ENCODE measurements at places on chromosomes 1 and 21. TPM values are rescaled to one million over a fixed set of nuclear protein-coding genes. Genes with fewer than 3 reads are reported as not detected.

DNA sequence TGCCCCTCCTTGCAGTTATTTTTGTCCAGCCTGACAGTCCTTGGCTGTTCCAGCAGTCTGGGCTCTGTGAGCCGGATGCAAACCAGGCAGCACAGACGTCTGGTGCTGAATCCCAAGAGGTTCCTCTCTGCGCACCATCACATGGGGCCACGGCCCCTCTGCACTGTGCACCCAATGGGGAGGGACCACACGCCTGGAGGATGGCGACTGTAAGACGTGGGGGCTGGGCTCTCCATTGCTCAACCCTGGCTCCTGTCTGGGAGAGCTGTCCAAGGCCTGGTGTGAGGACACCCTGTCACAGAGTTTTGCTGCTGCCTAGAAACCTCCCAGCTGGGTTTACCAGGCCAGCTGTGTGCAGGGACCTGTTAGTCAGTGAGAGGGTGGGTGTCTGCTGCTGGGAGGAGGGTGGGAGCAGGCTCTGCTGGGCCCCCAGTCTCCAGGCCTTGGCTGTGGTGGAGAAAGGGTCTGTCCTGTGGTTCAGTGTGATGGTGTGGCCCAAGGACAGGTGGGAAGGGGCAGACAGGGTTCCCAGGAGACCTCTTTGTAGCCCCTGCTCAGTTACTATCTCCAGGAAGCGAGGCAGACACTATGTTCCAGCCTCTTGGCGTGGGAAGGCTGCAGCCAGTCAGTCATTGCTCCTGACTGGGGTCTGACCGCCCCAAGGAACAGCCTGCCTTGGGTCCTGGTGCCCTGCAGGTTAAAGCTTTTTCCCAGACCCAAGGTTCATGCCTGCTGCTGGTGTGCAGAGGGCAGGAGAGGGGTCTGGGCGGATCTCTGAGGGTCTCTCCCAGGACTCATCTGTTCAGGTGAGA, 13.8 kb downstream of the HEYL start:
- DNase-seq, result no peak

DNA sequence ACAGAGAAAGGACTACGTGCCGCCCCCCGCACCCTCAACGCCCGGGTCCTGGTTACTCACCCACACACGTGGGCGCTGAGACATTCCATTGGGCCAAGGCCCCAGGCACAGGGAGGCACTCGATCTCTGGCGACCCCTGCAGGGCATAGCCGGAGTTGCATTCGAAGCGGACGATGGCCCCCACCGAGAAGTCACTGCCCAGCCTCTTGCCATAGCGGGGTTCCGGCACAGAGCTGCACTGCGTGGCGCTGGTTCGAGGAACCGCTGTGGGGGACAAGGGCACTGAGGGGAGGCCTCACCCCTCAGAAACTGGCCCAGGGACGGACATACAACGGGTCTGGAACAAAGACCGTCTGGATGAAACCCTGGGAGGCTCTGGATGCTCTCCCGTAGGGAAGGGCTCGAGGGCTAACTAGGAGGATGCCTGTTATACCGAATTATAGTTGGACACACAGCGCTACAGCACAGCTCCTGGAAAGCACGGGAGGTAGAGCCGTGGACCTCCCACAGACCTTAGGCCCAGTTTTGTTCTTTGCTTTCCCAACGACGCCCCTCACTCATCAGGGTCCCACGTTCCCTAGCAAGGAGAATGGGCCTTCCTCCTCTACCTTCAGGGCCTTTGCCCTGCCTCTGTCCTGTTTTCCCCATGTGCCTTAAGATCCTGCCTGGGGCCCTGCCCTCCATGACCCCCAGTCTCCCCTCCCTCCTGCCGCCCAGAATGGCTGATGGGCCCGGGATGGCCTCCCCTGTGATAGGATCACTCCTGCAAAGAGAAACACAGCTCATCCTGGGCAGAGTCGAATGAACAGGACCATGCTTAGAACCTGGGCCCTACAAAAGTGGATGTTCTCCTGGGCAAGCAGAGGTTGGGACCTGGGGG, 152.8 kb downstream of the ZSCAN20 start:
- no peak for DNase-seq

The GFI1 gene
- total RNA-seq, result 1.5 TPM

The CELA3B gene
- total RNA-seq, result not detected

- no peak for DNase-seq
Measured at GRCh38 chr1:247833601-247834000, 8.1 kb downstream of the OR11L1 start.

DNA sequence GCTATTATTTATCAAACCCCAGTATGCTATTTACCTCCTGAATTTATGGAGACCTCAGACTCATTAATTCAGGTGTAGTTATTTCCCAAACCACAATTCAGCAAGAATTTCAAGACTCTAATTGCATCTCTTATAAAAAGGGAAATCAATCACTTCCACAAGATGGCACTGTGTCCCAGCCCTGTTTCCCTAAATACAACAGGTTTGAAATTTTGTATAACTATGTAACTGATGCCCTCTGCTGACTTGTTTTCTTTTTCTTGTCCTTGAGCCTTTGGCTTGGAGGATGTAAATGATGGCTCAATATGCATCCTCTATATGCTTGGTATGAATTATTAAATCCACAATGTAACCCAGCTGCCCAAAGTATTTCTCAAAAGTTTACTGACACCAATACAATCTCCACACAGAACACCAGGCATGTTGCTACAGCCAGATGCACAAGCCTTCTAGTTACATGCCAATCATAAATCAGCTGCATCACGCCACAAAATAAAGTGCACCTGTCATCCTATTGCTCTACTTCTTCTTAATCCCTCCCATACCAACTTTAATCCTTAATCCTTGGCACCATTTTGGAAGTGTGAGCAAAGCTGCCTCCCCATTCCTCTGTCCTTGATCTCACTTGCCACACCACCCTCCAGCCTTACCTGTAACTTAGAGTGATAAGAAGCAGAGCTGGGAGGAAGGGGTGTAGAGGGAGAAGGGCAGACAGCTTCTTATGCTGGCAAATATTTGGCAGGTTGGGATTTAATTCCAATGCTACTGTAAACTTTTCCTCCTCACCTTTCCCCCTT, 9.0 kb downstream of the C1orf105 start:
- DNase-seq, result no peak

DNA sequence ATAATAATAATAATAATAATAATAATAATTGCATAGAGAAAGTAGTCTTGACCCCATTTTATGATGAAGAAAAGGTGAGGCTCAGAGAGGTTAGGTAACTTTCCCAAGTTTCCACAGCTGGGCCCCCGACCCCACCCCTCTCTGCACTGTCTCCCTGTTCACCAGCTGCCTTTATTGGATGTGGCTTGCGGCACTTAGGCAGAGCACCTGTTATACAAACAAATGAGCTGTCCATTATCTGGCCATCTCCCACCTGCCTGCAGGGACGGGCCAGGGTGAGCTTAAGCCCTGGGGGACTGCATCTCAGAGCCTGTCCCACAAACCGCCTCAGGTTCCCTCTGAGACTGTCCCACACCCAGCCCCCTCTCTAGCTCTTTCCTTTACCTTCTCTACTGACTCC, 10.1 kb upstream of the EFNA1 start:
- no peak for DNase-seq

DNA sequence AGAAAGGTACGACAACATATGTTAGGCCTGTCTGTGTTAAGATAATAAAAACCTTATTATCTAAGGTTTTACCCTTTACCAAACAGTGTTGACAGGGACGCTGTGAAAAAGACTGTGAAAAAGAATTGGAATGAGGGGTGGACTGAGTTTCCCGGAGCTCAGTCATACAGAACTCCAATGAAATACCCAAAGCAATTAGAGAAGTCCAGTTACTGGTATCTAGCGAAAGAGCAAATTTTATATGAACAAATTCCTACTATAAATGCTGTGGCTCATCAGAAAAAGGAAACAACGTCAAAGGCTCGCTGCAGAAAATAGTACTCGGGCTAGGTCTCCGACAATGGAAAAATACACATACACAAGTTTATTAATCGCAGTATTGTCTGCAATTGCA, 708 bp upstream of the RBBP5 start:
- DNase-seq, result no peak

- DNase-seq, result no peak
Measured at GRCh38 chr1:165116171-165116570, 240.3 kb downstream of the LMX1A start.

DNA sequence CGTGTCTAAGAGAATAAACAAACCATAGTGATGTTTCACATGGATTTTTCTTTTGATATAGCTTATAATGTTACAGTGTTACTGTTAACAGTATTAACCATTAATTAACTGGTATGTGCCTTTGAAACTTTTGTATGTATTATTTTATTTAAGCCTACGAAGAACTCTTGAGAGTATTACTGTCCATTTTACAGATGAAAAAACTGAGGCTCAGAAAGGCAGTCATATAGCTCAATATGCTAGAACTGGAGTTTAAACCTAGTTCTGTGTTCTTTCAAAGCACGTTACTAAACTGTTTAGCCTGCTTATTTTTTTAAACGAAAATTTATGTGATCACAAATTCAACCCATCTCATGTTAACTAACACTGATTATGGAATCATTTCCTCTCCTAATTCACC, 83.5 kb downstream of the POU2F1 start:
- DNase-seq, result no peak

The SLFNL1 gene
- total RNA-seq, result 0.29 TPM

DNA sequence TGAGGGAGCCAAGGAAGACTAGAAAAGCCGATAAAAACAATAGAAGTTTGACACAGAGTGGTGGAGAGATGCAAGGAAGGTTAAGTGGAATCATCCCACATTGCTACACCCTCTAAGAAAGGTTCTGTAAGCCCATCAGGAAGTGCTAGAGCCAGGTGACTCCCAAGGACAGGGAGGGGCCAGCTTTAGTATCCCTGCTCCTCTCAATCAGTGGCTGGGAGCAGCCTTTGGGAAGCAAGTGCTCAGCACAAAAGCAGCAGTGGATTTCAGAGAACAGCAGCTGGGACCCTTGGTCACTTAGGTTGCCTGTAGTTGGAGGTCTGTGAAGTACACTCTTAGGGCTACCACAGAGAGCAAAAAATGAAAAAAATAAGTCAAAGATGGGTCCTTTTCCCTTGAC, 42.5 kb downstream of the NME7 start:
- no peak for DNase-seq

- no peak for DNase-seq
Measured at GRCh38 chr1:150092180-150092791, 24.7 kb downstream of the VPS45 start.

GRCh38 chr1:229669333-229669732, 43.3 kb downstream of the URB2 start:
- DNase-seq, result no peak

- DNase-seq, result no peak
Measured at GRCh38 chr1:211336775-211337174, 10.1 kb downstream of the TRAF5 start.

DNA sequence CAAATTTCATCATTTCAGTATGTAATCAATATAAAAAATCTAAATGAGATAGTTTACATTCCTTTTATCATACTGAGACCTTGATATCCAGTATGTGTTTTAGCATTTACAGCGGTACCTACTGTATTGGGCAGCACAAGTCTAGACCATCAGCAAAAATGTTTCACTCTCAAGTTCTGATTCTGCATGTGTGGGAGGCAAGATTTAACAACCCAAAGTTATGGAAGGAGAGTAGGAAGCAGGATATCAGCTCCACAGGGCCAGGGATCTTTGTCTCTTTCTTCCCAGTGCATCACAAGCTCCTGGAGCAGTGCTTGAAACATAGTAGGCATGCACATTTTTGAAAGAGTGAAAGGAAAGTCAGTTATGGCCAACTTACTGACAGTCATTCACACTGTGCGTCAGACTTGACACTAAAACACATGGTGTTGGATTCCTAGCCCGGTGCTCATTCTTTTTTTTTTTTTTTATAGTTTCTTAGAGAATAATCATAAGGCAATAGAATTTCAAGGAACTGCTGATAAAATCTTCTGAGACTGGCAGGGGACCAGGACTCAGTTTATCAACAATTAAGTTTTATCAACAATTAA, 6.1 kb downstream of the TENT5C start:
- DNase-seq, result no peak

DNA sequence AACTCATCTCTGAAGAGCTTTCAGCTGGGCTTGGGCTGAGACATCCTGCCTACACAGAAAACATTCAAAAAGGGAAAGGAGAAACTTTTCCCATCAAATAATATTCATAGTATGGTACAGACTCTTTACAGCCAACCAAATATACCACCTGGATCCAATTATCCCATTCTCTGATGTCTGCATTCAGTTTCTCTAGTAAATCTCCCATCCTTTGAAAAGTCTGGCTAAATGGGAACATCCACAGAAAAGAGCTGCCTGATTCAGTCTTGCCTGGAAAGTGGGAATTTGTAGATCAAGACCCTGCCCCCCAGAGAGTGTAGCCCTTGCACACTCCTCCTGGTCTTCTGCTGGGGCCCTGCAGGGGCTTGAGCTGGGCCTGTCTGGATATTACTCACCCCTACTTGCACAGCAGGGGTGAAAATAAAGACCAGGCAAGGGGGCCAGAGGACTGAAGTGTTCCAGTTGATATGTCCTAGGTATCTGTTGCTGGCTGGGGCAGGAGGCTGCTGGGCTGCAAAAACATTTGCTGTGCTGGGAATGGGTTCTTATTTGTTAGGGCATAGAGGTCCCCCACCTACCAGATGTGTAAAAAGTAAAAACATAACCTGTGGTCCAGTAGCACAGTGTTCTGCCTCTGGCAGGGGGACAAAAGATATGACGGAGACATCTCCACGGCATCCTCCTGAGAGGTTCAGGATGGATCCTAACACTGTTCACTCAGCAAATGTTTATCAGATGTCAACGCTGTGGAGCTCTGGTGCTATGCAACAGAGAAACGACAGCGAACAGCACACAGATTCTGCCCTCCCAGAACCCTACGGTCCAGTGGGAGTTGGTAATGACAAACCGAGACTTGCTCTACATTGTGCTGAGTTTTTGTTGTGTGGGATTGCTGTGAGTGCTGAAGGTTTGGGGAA, 140.3 kb downstream of the PLXNA2 start:
- DNase-seq, result no peak

DNA sequence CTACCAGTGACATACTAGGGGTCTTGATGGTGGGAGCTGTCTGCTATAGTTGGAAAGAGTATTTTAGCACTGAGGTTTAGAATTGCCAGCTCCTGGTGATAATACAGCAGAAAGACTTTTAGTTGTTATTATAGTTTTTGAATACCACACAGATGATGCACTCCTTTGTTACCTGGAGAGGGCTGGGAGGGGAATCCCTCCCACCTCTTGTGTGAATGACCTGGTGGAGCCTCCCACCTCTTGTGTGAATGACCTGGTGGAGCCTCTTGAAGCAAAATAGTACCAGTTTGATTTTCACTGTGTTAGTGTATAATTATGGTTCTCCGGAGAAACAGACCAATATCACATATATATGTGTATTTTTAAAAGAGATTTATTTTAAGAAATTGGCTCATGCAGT, 3.3 kb downstream of the DISP1 start:
- DNase-seq, result no peak

DNA sequence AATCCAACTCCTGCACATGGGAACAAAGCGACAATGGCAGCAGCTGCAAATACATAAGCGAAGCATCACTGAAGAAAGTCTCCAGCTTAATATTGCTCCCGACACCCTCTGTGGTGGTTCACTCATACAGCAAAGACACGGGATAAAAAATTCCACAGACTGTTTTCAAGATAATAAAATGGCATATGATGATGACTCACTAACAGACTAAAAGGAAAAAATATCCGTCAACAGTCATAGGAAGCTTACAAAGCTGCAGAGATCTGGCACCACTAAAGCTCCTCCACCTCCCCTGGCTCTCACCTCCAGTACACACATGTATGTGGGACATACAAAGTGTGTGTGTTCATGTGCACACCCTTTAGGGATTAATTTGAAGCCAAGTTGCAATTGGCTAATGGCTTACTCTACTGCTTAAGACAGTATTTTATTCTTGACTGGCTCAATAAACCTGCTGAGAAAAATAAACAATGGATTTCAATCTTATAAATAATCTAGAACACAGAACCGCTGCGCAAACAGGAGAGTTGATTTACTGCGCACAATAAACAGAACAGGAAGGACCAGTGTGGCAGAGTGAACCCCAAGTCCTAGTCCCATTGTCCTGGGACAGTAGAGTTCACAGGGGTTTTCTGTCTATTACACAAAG, 94.4 kb downstream of the SLC45A1 start:
- no peak for DNase-seq

All from breast epithelium (tissue), 4 donors.